ENCODE measurements at places on chromosomes 3 and 15. TPM values are rescaled to one million over a fixed set of nuclear protein-coding genes. Genes with fewer than 3 reads are reported as not detected.

DNA sequence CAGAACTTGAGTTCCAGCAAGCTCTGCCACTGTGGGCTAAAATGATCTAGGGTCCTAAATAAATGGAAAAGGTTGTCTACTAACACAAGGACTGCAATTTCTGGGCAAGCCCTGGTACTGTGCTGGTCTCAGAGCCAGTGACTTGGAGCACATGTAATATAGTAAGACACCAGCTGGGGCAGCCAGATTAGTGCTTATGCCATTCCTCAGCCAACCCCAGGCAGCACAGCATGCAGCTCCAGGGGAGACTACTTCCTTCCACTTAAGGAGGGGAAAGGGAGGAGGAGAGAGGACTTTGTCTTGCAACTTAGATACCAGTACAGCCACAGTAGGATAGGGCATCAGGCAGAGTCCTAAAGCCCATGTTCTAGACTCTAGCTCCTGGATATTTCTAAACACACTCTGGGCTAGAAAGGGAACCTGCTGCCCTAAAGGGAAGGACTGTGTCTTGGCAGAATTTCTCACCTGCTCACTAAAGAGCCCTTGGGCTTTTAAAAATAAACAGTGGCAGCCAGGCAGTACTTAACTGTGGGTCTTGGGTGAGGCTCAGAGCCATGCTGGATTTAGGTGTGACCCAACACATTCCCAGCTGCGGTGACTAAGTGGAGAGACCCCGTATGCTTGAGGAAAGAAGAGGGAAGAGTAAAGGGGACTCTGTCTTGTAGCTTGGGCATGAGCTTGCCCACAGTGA, 223.7 kb upstream of the BCHE start:
- H3K27ac ChIP-seq, result no peak overlapping the region
- no peaks in the 10 kb centered on the region for H3K27me3 ChIP-seq

- H3K27ac ChIP-seq, result no peak overlapping the region
- H3K4me3 ChIP-seq, result no peak overlapping the region
- H3K4me1 ChIP-seq, result no peaks in the 10 kb centered on the region
- no peaks in the 10 kb centered on the region for H3K36me3 ChIP-seq
Measured at GRCh38 chr3:48199117-48199516, 10.9 kb upstream of the CDC25A start.

- no peaks in the 10 kb centered on the region for H3K27me3 ChIP-seq
- H3K36me3 ChIP-seq, result no peaks in the 10 kb centered on the region
- peaks cover 37% of the 10 kb centered on the region for H3K4me1 ChIP-seq
- no peak overlapping the region for H3K27ac ChIP-seq
Measured at GRCh38 chr3:120021523-120021922, 72.7 kb downstream of the GSK3B start.

DNA sequence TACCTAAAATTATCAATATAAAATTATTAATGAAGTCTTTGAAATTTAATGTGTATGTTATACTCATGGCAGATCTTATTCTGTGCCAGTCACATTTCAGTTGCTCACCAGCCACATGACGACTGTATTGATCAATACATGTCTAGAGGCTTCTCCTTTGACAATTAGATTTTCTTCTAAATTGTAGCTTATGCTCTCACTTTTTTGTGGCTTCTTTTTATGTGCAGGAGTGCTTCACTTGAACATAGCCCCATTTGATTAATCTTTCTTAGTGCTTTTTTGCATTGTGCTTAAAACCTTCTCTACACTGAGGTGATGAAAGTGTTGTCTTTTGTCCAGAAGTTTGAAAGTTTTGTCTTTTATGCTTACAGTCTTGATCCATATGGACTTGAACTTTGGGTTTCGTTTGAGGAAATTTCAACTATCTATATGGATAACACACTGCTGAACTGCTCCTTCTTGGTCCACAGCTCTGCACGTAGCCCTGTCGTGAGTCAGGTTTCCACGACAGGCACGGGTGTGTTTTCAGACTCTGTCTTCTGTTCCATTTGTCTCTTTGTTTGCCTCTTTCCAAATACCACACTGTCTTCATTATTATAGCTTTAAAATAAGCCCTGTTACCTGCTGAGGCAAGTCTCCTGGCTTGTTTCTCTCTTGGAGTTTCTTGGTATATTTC, 393.9 kb upstream of the CFAP20DC start:
- no peak overlapping the region for H3K27ac ChIP-seq
- H3K27me3 ChIP-seq, result no peaks in the 10 kb centered on the region
- no peaks in the 10 kb centered on the region for H3K36me3 ChIP-seq
- H3K4me1 ChIP-seq, result no peaks in the 10 kb centered on the region
- no peak for DNase-seq

GRCh38 chr3:195754906-195755305, 34.1 kb downstream of the MUC20 start:
- H3K27ac ChIP-seq, result no peak overlapping the region
- no peak for DNase-seq
- no peaks in the 10 kb centered on the region for H3K4me1 ChIP-seq
- no peak overlapping the region for H3K4me3 ChIP-seq

GRCh38 chr3:62238431-62238830, 134.9 kb downstream of the FEZF2 start:
- no peak overlapping the region for H3K4me3 ChIP-seq
- no peaks in the 10 kb centered on the region for H3K36me3 ChIP-seq
- no peaks in the 10 kb centered on the region for H3K27me3 ChIP-seq
- H3K27ac ChIP-seq, result no peak overlapping the region
- no peak for DNase-seq

GRCh38 chr3:127475975-127476705, 114.4 kb downstream of the TPRA1 start:
- H3K4me1 ChIP-seq, result no peaks in the 10 kb centered on the region
- H3K36me3 ChIP-seq, result no peaks in the 10 kb centered on the region
- no peak overlapping the region for H3K27ac ChIP-seq
- DNase-seq, result no peak

- H3K27me3 ChIP-seq, result no peaks in the 10 kb centered on the region
- no peaks in the 10 kb centered on the region for H3K36me3 ChIP-seq
- H3K27ac ChIP-seq, result no peak overlapping the region
- no peak overlapping the region for H3K4me3 ChIP-seq
Measured at GRCh38 chr3:144109944-144110343, 138.3 kb downstream of the DIPK2A start.

DNA sequence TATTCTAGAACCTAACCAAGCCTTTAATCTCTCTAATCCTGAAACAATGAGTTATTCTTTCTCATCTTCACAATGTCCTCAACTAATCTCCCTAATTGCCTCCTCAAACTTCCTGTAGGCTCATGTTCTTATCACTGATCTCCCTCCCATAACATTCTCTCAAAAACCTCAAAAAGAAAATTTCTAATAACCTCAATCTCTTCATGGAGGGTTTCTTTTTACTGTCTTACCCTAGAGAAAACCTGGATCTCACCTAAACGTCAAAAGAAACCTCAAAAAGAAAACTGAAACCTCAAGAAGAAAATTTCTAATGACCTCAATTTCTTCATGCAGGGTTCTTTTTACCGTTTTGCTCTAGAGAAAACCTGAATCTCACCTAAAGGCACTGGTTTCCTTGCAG, 150.2 kb downstream of the GSK3B start:
- peaks cover 2% of the 10 kb centered on the region for H3K4me1 ChIP-seq
- H3K27me3 ChIP-seq, result no peaks in the 10 kb centered on the region
- DNase-seq, result no peak
- H3K36me3 ChIP-seq, result peaks cover 5% of the 10 kb centered on the region

DNA sequence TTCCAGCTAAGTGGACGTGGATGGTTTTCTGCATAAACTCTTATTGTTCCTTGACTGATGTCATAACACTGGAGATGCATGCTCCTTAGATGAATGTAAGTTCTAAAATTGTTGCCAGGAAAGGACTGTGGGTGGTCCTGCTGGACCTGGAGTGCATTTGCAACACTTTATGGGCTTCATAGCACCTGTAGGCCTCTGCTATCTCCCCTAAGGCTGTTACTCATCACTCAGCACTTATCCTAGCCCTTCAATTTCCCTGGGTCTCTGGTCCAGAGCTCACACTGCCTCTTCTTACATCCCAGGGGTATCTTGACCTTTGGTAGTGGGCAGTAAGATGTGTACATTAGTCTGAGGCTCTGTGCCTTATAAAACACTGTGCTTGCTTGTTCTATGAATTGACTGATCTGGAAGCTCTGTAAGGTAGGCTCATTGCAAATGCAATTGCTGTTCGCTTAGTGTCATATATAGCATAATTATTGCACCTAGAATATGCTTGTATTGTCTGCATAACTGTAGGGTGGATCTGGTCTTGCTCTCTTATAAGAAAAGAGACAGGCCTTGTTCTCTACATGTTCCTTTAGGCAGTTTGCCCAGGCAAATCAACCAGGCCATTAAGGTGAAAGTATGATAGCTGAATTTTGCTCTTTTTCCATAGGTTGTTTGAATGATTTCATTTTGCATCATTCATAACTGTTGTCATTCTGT, 35.8 kb downstream of the SLCO3A1 start:
- no peak overlapping the region for H3K27ac ChIP-seq
- H3K4me1 ChIP-seq, result peaks cover 12% of the 10 kb centered on the region
- no peaks in the 10 kb centered on the region for H3K27me3 ChIP-seq
- no peak for DNase-seq
- H3K36me3 ChIP-seq, result no peaks in the 10 kb centered on the region

- DNase-seq, result no peak
- peaks cover 4% of the 10 kb centered on the region for H3K4me1 ChIP-seq
- peaks cover 19% of the 10 kb centered on the region for H3K36me3 ChIP-seq
- H3K4me3 ChIP-seq, result no peak overlapping the region
- no peaks in the 10 kb centered on the region for H3K27me3 ChIP-seq
Measured at GRCh38 chr15:52247461-52247860, 48.1 kb downstream of the MYO5C start.

- H3K4me3 ChIP-seq, result no peak overlapping the region
- peaks cover 30% of the 10 kb centered on the region for H3K36me3 ChIP-seq
- H3K27ac ChIP-seq, result no peak overlapping the region
Measured at GRCh38 chr3:49013113-49013737, 5.2 kb downstream of the DALRD3 start.

GRCh38 chr3:53671192-53671960, 174.8 kb downstream of the CHDH start:
- no peaks in the 10 kb centered on the region for H3K27me3 ChIP-seq
- no peaks in the 10 kb centered on the region for H3K4me1 ChIP-seq
- H3K36me3 ChIP-seq, result no peaks in the 10 kb centered on the region
- H3K27ac ChIP-seq, result no peak overlapping the region
- no peak overlapping the region for H3K4me3 ChIP-seq

GRCh38 chr3:159189994-159190669, 388.3 kb downstream of the MFSD1 start:
- no peak overlapping the region for H3K4me3 ChIP-seq
- H3K4me1 ChIP-seq, result no peaks in the 10 kb centered on the region
- H3K36me3 ChIP-seq, result no peaks in the 10 kb centered on the region
- H3K27ac ChIP-seq, result no peak overlapping the region
- no peaks in the 10 kb centered on the region for H3K27me3 ChIP-seq
- DNase-seq, result no peak

- DNase-seq, result no peak
- H3K4me3 ChIP-seq, result no peak overlapping the region
- no peaks in the 10 kb centered on the region for H3K27me3 ChIP-seq
- H3K4me1 ChIP-seq, result peaks cover 14% of the 10 kb centered on the region
- H3K36me3 ChIP-seq, result no peaks in the 10 kb centered on the region
Measured at GRCh38 chr15:99514306-99514705, 51.5 kb upstream of the MEF2A start.

DNA sequence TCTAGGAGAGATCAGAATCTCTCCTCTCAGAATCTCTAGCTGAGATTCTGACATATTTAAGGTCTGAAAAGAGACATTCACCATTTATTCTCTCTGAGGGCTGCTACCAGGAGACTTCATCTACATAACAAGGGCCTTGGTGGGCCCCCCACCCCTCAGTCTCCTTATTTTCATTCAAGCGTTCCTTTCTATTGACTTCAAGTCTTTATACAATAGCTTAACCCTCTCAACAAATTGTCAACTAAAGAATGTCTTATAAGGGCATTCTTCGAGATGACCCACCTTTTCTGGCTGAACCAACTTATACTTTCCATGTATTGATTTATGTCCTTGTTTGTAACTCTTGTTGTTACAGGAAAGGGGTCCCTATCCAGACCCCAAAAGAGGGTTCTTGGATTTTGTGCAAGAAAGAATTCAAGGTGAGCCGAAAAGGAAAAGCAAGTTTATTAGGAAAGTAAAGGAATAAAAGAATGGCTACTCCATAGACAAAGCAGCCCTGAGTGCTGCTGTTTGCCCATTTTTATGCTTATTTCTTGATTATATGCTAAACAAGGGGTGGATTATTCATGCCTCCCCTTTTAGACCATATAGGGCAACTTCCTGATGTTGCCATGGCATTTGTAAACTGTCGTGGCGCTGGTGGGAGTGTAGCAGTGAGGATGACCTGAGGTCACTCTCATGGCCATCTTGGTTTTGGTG, 209.5 kb upstream of the ALCAM start:
- no peak overlapping the region for H3K4me3 ChIP-seq
- no peaks in the 10 kb centered on the region for H3K4me1 ChIP-seq
- DNase-seq, result no peak
- no peaks in the 10 kb centered on the region for H3K27me3 ChIP-seq

GRCh38 chr3:141274411-141275031, 42.9 kb downstream of the PXYLP1 start:
- H3K27ac ChIP-seq, result no peak overlapping the region
- H3K4me3 ChIP-seq, result no peak overlapping the region
- no peaks in the 10 kb centered on the region for H3K27me3 ChIP-seq
- no peaks in the 10 kb centered on the region for H3K36me3 ChIP-seq
- H3K4me1 ChIP-seq, result peaks cover 12% of the 10 kb centered on the region
- DNase-seq, result no peak

ACAN gene
- total RNA-seq, result 0.06 TPM

RCN2 gene
- 39.4 TPM for total RNA-seq

ZBED2 gene
- total RNA-seq, result 6.4 TPM

CCDC12 gene
- total RNA-seq, result 42.1 TPM

PCSK6 gene
- total RNA-seq, result 16.6 TPM
